ENCODE measurements at places on chromosomes 6 and 20.

- DNase-seq, result no peak
Measured at GRCh38 chr6:158991017-158991723, 8.8 kb downstream of the RSPH3 start.

GRCh38 chr6:147654103-147654845, 145.8 kb downstream of the SAMD5 start:
- DNase-seq, result no peak

DNA sequence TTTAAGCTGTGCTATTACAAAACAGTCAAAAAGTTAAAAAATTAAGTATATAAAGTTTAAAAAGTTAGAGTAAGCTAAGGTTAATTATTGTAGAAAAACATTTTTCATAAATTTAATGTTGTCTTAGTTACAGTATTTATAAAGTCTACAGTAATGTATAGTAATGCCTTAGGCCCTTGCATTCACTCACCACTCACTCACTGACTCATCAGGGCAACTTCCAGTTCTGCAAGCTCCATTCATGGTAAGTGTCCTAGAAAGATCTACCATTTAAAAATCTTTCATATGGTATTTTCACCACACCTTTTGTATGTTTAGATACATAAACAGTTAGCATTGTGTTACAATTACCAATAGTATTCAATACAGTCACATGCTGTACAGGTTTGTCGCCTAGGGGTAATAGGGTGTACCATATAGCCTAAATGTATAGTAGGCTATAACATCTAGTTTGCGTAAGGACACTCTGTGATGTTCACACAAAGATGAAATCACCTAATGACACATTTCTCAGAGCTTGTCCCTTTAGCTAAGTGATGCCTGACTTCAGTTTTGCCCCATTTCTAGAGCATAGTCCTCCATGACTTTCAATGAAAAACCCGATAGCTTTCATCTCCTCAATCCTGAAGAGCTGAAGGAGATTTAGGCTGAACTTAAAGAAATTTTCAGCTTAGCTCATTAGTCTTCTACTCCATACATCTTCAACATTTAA, 14.9 kb upstream of the HLA-DRA start:
- DNase-seq, result no peak

DNA sequence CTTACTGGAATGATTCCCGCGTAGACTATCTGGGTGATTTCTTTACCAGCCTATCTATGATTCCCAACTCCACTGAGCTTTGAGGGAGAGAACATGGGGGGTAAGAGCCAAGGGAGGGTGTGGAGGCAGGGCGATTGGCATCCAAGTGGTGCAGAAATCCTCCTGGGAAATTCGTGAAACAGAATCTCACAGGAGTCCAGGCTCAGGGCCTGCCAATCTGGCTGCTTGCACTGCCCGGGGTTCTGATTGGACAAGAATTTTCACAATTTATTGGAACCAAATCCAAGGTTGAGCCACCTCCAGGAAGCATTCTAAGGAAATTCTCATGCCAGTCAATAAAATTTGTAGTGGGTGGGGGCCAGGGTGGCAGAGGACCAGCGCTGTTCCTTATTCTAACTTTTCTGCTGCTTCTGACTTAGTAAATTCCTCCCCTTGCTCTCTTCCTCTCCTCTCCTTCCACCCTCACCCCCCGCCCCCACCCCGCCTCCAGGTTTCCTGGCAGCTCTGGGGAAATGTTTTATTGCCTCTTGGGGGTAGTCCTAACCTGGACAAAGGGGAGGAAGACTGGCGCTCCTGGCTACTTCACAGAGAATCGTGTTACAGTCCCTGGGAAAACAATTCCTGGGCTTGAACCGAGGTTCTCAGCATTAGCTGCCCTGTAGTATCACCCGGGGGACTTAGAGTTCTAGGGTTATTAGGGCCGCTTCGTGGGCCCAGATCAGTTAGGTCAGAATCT, 3.1 kb downstream of the BMP6 start:
- no peak for DNase-seq

DNA sequence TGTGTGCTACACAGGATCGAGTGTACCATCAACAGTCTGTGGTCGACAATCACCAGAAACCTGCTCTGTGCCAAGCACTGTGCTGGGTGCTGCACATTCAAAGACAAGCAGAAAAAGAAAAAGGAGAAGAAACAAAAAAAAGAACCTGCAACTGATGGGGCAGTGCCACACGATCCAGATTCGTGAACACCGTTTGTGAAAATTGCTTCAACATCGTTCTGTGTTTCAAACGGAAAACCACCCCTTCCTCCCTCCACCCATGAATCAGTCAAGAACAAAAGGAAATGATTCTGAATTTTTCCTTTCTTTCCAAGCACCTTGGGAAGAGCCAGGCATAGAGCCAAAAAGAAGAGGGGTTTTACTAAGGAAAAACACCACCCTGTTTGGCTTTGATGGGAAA, 129.2 kb upstream of the ARID1B start:
- DNase-seq, result no peak

DNA sequence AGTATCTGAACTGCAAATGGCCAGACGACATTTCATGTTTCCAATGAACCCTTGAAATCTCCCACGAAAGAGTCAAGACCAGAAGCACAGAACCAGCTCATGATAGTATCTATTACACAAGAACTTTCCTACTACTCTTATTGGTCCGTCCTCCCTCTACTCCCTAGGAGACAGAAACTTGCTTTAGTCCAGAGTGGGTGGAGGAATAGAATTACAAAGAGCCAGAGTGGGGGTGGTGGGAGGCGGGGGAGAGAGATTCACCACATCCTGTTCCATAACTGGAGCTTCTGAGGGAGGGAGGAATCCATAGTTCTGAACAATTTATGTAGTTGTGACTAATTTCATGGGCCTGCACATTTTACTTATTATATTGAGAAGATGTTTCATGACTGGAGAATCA, 18.5 kb upstream of the WFDC10A start:
- DNase-seq, result no peak

GRCh38 chr6:2630891-2631571, 119.7 kb downstream of the MYLK4 start:
- DNase-seq, result no peak

- DNase-seq, result no peak
Measured at GRCh38 chr6:35019171-35019570, 122.0 kb downstream of the TCP11 start.

GRCh38 chr6:140538926-140539325, 1164.5 kb upstream of the CITED2 start:
- no peak for DNase-seq

- DNase-seq, result no peak
Measured at GRCh38 chr20:62644044-62644795, 1.9 kb downstream of the SLCO4A1 start.

DNA sequence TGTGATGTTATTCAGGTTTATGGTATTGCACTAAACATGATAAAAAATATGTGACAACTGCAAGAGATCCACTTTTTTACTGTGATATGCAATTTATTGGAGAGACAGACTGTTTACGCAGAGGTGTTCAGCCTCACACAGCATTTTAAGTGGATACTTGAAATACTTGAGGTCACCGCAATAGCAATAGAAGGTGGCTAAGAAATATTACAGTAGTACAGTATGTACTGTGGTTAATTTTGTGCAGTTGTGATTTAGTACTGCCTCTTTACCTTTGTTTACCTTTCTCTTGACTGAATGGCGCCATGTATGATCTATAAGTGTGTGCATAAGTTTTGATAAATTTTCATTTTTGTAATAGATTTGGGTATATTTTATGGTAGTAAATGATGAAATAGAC, 17.4 kb downstream of the MACROD2 start:
- DNase-seq, result no peak

DNA sequence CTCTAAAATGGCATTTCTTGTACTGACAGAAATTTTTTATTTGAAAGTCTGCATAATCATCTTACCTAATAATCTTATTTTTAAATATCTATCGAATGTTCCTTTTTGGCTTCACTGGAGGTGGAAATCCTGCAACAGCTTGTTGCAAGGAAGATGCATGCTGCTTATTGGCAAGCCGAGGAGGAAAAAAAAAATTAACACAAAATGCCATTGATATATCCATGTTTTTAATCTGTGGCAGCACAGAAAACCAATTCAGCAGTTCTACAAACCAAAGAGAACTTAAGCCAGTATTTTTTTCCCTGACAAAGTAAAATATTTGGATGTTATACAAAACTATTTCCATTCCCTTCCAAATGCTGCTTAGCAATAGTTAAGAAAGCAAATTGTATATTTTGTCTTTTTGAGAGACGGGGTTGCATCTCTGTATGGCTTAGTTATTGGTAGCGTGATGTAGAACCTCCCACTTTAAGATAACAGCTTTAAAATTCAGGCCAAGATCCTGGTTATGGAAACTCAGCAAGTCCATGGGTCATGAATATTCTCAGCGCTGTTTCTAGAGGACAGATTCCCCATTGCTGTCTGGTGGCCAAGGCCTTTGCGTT, 231.4 kb downstream of the TMEM242 start:
- DNase-seq, result no peak

DNA sequence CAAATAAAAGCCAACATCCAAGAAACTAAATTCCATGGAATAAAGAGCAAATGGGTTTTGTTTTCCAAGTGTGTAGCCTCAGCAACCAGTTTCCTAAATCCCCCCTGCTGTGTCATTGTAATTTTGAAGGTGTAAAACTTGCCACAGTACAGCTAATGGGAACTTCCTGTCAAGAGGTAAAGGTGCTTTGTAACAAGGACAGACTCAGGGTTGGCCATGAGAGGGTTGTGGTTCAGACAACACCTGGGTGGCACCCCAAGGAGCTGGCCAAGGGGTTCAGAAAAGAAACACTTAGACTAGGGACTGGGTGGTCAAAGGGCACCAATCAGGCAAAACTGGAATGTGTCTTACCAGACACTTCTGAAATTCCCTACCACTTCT, 52.4 kb upstream of the LYRM2 start:
- no peak for DNase-seq

GRCh38 chr20:23776067-23776771, 25.5 kb upstream of the CST1 start:
- DNase-seq, result no peak

DNA sequence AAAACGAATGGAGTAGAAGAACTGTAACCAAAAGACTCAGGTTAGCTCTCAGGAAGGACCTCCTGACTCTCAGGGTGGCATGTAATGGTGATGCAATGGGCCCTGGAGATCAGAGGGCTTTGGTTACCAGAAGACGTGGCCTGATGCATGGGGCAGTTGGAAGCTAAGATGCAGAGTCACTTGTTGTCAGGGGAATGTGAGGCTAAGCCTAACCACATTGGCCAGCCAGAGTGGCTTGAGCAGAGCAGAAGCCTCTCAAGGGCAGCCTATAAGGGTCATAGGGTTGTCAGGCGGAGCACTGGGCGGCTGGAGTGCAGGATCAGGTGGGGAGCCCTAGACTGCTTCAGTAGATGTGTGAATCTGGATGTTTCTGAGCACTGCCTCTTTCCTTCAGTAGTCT, 5.9 kb downstream of the CNBD2 start:
- no peak for DNase-seq

GRCh38 chr6:150403458-150404246, 34.8 kb downstream of the IYD start:
- DNase-seq, result no peak

GRCh38 chr20:19543101-19543500, 215.0 kb upstream of the RIN2 start:
- no peak for DNase-seq

DNA sequence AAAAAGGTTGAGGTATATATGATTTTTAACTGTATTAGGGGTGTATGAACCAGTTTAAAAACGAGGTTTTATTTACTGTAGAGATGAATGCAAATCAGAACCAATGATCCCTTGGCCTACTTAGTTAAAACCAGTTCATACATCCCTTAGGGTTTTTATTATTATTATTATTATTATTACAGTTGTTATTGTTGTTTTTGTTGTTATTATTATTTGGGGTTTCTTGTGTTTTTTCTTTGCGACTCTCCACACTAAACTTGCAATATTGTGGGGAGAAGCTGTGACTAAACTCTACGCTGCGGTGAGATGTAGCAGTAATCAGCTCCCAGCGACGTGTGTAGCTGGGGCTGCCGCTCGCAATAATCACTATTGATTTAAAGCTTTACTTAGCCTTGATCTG, 62.2 kb downstream of the SSR1 start:
- DNase-seq, result no peak

DNA sequence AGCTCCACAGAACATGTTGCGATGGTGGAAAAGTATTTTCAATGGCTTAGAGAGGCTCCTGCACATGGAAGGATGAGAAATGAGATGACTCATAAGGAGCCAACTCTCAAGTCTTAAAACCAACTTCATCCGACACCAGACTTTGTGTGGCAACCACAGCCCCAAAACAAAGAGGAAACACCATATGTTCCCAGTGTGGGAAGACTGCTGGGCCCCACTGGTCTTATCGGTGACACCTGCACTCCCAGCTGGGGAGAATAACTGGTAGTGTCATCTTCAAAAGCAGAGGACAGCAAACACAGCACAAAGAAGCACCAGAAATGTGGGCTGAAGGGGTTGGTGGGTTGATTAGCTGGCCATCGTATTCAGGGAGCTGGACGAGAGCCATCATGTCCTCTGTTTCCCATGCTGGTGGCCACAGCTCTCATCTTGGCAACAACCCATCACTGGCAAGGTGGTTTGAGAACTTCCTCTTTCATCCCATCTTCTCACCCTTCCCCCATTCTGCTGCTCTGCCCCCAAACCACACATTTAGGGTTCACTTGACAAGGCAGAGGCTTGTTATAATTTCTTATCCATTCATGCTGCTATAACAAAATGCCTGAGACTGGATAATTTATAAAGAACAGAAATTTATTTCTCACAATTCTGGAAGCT, 46.0 kb upstream of the TASP1 start:
- DNase-seq, result no peak

GRCh38 chr20:20820785-20821483, 108.5 kb upstream of the RALGAPA2 start:
- DNase-seq, result no peak

DNA sequence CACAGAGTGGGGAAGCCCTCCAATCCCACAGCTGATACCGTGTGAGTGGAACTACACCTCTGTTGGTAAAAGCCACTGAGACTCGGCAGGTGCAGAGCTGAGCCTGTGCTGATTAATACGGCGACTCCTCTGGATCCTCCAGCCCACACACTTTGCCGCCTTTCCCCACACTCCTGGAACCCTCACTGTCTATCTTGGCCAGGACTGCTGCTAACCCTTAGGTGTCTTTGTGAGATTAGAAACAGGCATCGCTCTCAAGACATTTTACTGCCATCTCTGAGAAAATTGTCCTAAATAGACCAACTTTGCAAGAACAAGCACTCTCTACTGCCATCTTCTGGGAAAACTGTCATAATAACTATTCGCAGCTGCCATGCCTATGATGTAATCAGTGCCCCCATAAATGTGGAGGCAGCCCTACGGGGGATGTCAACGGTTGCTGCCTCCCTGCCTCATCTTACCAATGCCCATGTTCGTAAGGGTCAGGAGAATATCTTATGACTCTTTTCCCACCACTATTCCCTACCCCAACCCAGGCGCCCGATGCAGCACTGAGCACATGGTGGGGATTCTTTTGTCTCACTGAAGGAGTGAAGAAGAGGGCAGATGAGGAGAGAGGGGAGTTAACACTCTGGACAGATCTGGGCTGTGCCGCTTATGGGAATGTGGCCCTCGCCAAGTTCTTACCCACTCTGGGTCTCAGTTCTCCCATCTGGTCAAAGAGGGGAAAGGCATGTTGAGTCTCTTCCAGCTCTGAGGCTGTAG, 26.1 kb upstream of the KCNB1 start:
- no peak for DNase-seq

All from stimulated activated CD4-positive, alpha-beta T cell treated with anti-CD3 and anti-CD28 coated beads, Interleukin-15, amount 100 ng/mL, for 1 hour (primary cell).